ENCODE measurements at places on chromosomes 2 and 18.

DNA sequence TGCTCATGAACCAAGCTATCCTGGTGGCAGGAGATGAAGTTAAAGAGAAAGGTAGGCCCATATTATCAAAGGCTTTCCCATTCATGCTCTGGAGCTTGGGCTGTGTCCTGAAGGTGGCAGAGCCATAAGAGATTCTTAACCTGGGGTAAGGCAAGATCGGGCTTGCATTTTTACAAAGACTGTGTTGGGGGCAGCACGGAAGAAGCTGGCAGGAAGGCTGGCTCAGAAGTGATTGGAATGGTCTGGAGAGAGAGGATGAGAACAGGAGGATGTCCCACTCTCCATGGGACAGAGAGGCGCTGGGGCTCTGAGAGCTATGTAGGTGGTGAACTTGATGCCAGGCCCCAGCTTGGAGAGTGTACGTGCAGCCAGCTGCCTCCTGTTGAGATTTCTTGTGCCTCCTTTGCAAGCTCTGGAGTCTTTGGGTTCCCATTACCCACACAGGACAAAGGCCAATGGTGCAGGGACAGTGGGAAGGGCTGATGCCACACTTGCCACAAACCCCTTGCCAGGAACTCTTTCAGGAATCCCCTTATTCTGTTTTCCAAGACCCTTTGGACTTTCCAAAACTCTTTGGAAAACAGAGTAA, 40.6 kb upstream of the FZD5 start:
- no peak for DNase-seq

- DNase-seq = no peak
These were observed 1.6 kb downstream of the ITGAV start for GRCh38 chr2:186591506-186591890.

GRCh38 chr2:201793631-201794030, 12.7 kb upstream of the CDK15 start:
- no peak for DNase-seq

GRCh38 chr2:15471606-15472005, 89.5 kb downstream of the NBAS start:
- no peak for DNase-seq

- peak; percentile 50 for DNase-seq
These were observed 5.0 kb downstream of the SPIRE1 start for GRCh38 chr18:12652861-12653401.

GRCh38 chr2:8115966-8116365, 565.9 kb upstream of the ID2 start:
- DNase-seq = no peak

DNA sequence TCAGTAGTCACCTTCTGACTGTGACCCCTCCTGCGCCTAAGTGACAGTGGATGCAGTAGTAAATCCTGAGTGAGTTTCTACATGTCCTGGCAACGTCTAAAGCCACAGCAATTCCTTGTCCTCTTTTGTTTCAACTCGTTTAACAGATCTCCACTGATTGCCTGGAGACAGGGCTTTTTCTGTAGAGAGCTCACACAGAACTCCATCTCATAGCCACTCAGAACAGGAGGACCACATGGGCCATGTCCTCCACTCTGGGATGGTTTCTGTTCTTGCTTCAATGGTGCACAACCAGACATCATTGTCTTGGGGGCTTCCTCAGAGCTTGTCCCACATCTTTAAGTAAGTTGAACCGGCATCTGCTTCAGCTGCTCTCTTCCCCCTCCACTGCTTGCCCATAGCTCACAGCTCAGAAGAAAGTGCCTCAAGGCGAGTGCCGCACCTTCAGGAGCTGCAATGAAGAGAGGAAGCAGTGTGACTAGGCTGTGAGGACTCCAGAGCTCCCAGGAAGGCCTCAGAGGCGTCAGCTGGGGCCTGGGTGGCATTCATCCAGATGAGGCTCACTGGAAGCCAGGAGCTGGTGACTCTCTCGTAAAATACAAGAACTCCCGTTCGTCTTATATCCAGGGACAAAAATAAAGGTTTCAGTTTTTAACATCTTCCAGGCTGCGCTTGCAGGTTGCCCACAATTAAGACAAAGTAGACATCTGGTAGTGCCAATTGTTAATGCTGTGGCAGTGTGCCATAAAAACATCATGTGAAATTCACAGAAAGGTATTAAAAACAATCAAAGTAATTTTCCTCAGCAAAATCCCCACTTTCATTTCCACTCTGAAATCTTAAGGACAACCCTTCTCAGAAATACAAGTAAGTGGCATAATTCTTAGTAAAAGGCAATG, 37.3 kb downstream of the ST3GAL5 start:
- no peak for DNase-seq

GRCh38 chr2:85994421-85994777, 105.6 kb upstream of the ST3GAL5 start:
- no peak for DNase-seq

- no peak for DNase-seq
These were observed 618.8 kb downstream of the SOCS6 start for GRCh38 chr18:70907673-70908072.

DNA sequence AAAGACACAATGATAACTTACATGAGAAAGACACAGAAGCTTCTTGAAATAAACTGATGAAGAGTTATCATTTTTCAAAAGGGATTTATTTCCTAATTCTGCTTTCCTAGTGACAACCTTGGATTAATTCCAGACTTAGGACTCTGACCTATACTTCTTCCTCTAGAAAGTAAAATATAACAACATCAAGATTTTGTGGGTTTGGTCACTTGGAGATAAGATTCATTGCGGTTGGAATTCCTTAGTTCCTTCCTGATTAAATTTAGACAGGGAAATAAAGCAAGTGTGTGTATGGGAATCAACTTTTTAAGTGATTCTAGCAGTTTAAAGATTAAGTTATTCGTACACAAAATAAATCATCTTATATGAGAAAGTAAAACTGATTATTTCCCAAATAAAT, 208.4 kb upstream of the CCDC150 start:
- DNase-seq = no peak

GRCh38 chr18:39938676-39939608, 2016.1 kb upstream of the PIK3C3 start:
- no peak for DNase-seq
